ENCODE measurements at places on chromosomes 4 and X.
A peak's percentile ranks its signal among the peaks of the same experiment; 100 is the strongest.

DNA sequence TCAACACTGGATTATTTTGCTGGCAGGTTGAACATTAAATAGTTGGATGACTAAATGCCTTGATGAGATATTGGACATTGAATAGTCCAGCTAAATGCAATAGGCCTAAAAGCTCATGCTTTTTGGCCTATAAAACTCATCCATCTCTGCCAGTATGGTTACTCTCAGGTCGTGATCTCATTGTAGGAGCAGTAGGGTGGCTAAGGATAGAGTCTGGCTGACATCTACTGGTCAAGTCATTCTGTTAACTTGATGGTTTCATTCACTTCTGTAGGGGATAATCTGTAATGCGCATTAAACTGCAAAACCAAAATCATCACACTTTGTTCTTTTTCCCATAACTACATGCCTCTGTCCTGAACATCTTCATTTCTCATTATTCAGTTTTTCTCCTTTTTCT is 227.0 kb downstream of the DKK2 start:
- DNase-seq, result peak; percentile 66

GRCh38 chr4:185151296-185151695 is 8.2 kb downstream of the SLC25A4 start:
- DNase-seq, result no peak

DNA sequence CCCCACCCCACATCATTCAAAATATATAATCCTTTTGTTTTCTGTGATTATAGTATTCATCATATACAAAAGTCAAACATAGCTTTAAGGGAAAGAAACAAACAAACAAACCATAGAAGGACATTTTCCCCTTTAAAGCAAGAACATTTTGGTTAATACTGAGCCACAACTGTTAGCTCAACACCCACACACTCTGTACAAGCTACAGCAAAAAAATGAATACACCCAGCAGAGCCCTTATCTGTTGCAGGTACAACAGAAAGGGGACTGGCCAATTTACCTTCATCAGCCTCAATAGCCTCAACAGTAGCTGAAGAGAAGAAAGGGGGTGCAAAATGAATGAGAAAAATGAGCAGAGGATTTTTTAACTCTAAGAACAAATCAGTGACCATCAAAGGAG is 318.4 kb downstream of the PPP3CA start:
- no peak for DNase-seq

GRCh38 chrX:19723427-19723826 is 164.0 kb downstream of the SH3KBP1 start:
- no peak for DNase-seq

- DNase-seq, result no peak
These were observed 29.8 kb upstream of the RELL1 start for GRCh38 chr4:37715889-37716402.

- no peak for DNase-seq
These were observed 89.1 kb downstream of the ANXA3 start for GRCh38 chr4:78640714-78641113.

DNA sequence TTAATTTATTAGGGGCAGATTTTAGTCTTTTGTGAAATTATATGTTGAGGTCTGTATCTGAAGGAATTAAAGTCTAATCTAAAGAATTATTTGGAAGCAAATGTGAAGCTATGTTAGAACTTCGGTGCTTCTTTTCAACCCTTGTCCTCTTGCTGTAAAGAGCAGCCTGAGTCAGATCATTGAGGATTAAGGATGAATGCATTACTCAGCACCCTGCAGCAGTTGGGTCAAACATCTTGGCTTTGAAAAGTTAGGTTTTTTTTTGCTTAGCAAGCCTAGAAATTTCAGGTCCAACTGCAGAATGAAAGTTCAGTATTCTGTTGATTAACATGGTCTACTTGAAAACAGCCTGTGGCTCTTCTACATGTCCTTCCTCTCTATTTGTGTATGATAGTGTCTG is 57.6 kb downstream of the SLC4A4 start:
- peak; percentile 16 for DNase-seq

DNA sequence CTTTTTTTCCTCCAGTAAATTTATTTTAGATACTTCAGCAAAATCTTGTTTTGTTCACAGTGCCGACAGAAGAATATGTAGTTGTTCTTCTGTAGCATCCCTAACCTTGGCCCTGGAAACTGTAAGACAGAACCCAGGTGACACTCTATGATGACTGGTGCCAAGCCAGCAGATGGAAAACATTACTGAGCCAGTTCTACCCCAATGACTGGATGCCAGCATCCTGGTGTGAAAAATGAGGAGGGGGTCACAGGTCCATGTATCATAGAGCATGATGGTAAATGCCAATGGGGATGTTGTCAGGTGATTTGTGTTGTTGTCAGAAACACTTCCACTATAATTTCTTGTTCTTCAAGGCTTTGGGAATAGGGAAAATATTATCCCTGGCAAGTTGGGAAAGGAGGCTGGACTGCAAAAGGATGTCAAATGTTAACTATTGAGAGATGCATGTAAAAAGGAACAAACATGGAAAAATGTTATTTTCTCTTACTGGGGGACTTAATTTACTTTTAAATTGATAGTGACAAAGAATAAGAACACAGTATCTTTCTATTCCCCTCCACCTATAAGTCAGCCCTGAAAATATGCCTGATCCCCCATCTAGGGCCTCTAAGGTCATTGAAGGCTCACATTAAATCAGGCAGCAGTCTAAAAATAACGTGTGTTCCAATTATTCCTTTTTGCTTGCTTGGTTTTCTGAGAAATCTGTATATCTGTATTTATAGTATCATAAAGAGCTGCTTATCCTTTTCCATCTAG is 159.8 kb downstream of the RASL11B start:
- no peak for DNase-seq

DNA sequence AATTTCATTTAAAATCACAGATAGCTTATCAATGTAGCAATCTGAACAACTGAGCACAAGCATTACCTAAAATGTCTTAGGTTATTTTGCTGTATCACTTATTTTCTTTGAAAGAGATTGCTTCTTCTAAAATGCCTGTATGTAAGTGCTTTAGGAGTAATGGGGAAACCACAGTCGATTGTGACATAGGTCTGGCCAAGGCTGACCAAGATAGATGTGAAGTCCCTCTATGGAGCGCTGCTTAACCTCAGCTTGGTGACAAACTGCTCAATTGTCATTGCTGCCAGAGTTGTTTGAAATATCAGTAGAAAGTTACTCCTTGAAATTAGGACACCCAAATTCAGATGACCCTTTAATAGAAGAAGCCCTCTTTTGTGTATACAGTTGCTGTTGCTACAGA is 401.9 kb upstream of the NDST4 start:
- DNase-seq, result no peak

- no peak for DNase-seq
These were observed 45.6 kb upstream of the TENM3 start for GRCh38 chr4:182197611-182198010.

- DNase-seq, result no peak
These were observed 142.9 kb upstream of the SFRP2 start for GRCh38 chr4:153931804-153932203.

DNA sequence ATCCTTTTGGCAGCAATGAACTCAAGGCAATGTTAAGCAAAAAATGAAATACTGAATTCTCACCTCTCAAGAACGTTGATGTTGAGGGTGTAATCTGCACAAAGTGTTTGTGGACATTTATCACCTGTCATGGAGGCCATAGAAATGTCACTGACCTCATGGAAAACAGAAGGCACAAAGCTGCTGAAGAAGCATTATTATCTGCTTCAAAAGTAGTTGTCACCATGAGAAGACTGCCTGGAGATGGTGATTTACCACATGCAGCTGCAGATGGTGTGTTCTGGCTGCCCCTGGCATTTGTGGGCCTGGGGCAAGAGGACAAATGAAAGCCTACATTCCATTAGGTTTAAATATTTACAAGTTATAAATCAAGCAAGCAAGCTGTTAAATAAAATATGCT is 116.8 kb upstream of the RPS6KA3 start:
- no peak for DNase-seq

DNA sequence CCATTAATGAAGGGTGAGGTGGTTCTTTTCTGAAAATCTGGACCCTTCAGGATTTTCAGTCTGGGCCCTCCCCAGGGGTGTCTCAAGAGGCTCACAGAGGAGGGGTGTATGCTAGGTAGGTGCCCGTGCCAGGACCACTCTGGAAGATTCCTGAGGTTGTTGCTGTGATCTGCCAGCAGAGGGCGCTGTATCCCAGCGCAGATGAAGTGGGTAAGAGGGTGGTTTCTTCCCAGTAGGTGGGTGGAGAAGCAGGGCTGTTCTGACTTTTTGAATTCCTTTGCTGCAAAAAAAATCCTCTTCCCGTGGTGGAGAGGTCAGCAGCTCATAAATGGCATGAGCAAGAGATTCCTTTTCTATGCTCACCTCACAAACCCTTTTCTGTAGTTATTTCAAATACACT is 51.1 kb downstream of the SCML1 start:
- peak; percentile 1 for DNase-seq

DNA sequence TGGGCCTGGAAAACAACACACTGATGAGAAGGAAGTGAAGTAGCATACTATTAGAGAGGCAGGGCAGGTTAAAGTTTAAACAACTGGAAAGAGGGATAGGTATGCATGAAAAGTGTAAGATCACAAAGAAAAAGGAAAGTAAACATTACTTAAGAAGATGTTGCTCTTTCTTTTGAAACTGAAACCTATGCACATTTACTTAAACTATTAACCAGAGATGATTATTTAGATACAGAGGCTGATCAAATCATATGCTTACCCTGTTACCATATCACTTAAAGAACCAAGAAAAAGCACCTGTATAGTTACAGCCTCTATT is 37.8 kb downstream of the NAP1L5 start:
- DNase-seq, result no peak

GRCh38 chr4:41835321-41835995 is 86.9 kb upstream of the PHOX2B start:
- DNase-seq, result no peak

DNA sequence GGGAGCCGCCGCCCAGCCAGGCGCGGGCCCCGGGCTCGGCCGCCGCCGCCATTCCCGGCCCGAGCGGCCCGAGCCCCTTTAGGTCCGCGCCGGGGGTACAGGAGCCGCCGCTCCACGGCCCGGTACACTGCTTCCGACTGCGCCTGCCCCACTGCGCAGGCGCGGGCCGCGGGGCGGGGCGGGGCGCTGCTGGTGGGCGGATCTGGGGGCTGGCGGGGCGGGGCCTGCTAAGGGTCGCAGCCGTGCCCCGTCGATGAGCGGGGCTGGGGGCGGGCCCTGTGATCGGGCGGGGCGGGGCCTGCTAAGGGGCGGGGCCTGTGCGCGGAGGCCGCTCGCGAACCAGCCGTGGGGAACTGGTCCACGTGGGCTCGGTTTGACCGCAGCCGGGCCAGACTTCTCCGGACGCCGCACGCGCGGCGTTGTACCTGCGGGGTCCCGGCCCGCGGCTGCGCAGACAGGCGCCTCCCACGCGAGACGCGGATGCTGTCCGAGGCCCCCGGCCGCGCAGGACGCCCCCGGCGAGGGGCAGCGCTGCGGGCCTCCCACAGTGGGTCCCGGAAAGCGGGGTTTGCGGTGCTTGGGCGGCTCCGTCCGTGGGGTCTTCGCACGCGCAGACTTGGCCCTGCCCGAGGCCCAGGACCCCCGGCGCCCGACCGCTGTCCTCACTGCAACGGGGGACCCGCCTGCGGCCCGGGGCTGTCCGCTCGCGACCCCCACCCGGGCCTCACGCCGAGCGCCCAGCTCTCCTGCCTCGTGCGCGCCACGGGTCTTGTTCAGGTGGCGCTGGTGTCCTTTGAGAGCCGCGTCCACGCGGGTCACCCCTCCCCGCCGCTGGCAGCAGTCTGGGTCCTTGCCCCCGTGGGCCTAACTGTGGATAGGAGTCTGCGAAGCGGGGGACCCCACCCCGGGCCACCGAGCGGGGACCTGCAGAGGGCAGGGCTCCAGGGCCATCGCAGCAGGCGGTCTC is at the start of gene DGKQ:
DGKQ (minus strand) TSS at position 139 of the 967 bp plus-strand sequence; CDS start at position 52, 87 bp downstream.
- peak; percentile 52 for DNase-seq

DNA sequence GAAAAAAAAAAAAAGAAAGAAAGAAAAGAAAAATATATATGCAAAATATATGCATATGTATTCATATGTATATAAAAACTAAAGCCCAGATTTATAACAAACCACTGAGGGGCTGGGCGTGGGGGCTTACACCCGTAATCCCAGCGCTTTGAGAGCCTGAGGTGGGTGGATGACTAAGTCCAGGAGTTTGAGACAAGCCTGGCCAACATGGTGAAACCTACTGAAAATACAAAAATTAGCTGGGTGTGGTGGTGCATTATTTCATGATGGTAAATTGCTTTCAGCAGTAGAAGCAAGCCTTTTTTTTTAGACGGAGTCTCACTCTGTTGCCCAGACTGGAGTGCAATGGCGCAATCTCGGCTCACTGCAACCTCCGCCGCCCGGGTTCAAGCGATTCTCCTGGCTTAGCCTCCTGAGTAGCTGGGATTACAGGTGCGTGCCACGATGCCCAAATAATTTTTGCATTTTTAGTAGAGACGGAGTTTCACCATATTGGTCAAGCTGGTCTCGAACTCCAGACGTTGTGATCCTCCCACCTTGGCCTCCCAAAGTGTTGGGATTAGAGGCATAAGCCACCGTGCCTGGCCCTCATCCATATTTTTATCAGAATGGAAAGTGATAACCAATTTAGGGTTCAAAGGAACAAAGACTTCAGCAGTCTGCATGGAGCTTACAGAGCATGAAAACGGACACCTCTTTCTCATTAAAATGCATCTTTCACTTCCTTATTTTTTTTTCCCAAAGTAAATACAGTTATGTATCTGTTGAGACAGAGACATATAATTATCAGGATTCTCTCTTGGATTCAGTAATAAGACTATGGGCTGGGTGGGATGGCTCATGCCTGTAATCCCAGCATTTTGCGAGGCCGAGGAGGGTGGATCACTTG is 27.7 kb upstream of the MOB1B start:
- no peak for DNase-seq

DNA sequence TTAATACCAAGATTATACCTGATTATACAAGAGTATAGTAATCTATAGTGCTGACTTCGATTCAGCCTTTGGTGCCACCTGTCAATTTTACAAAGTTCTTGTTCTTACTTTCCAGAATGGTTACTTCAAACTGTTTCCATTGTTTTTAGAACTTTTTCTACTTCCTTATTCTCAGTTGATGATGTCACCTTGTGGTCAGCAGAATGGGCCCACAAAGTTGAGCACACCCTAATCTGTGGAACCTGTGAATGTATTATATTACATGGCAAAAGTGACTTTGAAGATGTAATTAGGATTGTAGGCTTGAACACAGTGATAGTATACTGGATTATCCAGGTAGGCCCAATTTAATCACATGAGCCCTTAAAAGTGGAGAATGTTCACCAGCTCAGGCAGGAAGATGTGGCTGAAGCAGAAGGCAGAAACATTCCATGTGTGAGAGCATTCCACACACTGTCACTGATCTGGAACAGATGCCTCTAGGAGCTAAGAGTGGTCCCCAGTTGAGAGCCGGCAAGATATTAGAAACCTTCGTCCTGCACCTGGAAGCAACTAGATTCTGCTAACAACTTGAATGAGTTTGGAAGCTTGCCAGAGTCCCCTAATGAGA is 6.3 kb upstream of the SGMS2 start:
- DNase-seq, result peak; percentile 19

- no peak for DNase-seq
These were observed 1837.0 kb upstream of the PCDH7 start for GRCh38 chr4:28883211-28883610.

All from brain microvascular endothelial cell (primary cell).